ENCODE measurements at places on chromosomes 11 and 22.

DNA sequence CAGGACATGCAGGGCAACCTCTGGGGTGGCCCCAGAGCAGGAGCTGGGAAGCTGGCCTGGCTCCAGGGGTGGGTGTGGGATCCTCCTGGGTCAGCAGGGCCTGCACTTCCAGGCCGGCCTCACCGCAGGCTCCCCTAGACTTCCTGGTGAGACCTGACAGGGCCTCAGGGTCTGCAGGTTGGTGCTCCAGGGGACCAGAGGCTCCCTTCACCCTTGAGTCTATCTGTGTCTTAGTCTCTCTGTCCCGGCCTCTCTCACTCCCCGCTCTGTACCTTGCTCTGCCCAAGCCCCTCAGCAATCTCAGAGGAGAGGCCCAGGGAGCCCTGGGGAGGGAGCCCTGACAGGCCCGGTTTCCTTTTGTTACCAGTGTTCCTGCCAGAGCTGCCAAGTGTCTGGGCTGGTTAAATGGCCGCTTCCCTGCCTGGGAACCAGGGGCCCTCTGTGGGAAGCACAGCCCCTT, 13.9 kb downstream of the CD82 start:
- no peak for DNase-seq

GRCh38 chr11:20949585-20949984, 280.2 kb downstream of the NELL1 start:
- no peak for DNase-seq

GRCh38 chr11:88576741-88577140, 239.2 kb upstream of the CTSC start:
- no peak for DNase-seq

GRCh38 chr11:96306933-96307775, 35.8 kb downstream of the MAML2 start:
- no peak for DNase-seq

DNA sequence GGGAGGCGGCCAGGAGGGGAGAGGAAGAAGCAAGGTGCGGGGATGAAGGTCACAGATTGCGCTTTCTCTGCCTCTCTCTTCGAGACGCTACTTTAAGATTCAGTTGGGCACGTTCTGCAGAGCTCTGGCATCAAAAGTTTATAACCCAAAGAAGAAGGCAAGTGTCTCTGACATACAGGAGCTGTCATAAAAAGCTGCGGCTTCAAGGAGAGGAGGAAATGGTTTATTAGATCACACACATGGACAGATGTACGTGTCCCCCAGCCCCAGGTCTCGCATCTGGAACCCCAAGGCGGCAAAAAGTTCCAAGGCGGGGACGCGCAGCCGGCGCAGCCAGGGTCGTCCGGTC, 589.0 kb downstream of the OPCML start:
- no peak for DNase-seq

GRCh38 chr11:105811242-105811641, 201.4 kb downstream of the GRIA4 start:
- DNase-seq: no peak
